ENCODE measurements at places on chromosomes 13 and 19.

- peak; percentile 83 for DNase-seq
These were observed 13.5 kb downstream of the ERVV-2 start for GRCh38 chr19:53057904-53058580.

DNA sequence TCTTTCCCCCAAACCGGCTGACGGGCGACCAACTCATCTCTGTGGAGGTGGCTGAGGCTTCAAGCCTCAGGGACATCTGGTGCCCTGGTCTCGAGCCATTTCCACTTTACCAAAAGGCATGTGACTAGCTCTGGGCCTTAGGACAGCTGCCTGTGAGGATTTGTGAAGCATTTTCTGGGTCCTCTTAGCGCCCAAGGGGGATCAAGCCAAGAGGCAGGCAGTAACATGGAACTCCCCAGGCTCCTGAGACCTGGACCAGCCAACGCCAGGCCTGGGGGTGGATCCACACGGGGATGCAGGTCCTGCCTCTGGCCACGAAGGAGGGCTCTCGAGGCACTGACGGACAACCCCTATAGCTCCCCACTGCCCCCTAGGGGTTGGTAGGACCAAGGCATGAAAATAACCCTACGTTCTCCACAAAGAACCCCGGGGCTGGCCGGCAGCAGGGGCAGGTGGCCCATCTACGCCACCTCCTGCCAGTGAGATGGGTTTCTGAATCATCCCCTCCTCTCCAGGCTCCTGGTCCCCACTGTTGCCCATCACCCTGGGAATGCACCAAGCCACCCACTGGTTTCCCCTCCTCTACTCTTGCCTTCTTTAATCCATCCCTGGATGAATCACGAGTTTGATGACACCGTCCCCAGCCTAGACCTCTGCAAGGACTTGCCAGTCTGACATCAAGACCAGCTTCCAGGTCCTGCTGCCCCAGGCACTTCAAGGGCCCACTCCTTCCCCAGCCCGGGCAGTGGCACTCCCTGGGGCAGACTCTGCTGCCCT is 7.0 kb upstream of the MYDGF start:
- DNase-seq, result peak; percentile 90

DNA sequence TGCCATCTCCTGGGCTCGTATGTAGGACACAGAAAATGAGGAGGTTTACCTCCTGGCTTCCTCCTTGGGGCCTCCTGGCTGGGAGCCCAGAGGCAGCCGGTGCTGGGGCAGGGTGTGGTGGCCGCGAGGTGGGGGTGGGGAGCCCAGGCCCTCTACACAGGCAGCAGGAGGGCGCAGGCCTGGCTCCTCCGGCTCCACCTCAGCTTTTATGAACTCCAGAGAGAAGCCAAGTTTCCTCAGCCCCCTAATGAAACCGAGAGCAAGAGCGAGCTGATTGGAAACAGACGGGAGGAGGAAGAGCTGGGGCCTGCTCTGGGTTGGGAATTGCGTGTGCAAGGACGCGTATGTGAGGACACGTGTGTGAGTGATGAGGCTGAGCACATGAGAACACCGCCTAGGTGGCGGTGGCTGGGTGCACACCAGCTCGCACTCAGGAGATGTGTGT is 23.1 kb downstream of the LYL1 start:
- DNase-seq, result no peak

DNA sequence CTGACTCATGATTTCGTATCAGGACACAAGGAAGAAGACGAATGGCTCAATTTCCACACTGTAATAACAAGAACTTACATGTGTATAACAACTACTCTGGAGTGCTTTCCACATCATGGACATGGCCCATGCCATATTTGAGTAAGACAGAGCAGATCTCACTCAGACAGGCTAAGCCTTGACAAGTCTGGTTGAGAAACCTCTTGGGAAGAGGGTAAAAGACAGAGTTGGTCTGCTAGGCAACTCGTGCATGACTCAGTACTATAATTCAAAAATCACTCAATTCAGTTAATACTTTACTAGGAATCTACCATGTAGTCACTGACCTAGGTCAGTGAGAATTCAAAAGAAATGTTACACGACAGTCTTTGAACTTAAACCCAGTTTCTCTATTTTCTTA is 5.7 kb upstream of the THSD1 start:
- no peak for DNase-seq

GRCh38 chr19:57643734-57644133 is 10.8 kb downstream of the ZNF211 start:
- no peak for DNase-seq

DNA sequence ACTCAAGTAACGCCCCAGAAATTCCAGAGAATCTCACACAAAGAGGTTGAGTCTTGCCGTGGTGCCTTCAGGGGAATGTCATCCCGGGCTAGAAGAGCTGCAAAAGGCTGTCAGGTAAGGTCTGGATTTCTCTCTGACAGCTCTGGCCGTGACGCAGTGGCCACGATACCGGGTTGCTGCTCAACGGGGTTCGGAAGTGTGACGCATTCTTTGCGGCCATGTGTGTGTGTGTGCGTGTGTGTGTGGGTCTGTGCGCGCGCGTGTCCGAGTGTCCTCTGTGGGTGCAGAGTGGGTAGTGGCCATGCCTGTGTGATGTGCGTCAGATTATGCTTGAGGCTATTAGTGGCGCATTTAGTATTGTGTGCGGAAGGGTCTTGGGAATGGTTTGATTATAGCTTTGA is 306 bp downstream of the ZNF540 start:
- DNase-seq, result no peak

GRCh38 chr19:28169168-28169887 is 1043.6 kb downstream of the UQCRFS1 start:
- DNase-seq, result peak; percentile 64

DNA sequence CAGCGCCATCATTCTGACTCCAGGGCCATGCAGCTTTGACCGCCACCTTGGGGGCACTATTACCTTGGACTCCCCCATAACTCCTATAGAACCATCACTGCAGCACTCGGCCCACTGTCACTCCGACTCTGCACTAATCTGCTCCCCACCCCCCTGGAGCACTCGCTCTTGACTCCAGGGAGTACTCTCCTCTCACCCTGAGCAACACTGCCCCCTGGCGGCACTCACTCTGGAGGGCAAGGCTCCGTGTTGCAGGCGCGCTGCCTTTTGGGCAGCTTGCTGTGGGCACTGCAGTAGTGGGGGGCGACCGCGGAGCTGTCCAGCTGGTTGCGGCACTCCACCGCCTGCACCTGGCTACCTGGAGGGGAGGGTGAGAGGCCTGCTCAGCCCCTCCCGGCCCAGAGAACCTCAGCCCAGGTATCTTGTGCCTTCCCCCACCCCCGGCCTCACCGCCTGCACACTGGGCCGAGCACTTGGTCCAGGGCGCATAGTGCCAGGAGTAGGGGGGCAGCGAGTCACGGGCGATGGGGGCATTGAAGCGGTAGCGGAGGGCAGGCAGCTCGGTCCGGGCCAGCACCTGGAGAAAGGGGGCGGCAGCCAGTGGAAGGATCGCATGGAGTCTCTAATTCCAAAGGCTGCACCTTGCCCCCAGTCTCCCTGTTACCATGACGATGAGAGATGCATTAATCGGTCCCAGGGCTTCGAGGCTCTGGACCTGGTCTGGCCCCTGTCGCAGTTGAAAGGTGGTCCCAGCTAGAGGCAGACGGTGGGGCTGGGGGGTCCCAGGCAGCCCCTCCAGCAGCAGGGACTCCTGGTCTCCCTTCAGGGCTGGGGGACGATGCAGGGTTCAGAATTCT is 8.9 kb upstream of the MYO1F start:
- peak; percentile 93 for DNase-seq

- DNase-seq, result peak; percentile 64
These were observed 2.5 kb downstream of the KANK3 start for GRCh38 chr19:8340341-8341096.

GRCh38 chr13:30900952-30901749 is 4.9 kb upstream of the MEDAG start:
- DNase-seq, result no peak

DNA sequence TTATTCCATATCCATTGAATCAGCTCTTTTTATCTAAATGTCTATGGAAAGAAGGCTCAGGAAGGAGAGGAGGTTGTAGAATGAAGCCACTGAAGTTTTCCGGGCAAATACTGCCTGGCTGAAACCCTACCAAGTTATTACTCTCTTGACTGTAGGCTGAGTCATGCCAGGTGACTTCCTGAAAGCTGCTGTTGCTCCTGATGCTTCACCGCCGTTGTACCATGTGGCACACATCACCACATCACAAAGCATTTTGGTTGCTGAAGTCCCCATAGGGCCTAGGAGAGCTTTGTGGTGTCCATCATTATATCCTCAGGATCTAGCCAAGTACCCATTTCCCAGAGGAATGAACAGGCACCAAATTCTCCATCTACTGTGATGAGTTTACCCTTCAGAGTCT is 11.1 kb upstream of the TDRD12 start:
- DNase-seq, result no peak

DNA sequence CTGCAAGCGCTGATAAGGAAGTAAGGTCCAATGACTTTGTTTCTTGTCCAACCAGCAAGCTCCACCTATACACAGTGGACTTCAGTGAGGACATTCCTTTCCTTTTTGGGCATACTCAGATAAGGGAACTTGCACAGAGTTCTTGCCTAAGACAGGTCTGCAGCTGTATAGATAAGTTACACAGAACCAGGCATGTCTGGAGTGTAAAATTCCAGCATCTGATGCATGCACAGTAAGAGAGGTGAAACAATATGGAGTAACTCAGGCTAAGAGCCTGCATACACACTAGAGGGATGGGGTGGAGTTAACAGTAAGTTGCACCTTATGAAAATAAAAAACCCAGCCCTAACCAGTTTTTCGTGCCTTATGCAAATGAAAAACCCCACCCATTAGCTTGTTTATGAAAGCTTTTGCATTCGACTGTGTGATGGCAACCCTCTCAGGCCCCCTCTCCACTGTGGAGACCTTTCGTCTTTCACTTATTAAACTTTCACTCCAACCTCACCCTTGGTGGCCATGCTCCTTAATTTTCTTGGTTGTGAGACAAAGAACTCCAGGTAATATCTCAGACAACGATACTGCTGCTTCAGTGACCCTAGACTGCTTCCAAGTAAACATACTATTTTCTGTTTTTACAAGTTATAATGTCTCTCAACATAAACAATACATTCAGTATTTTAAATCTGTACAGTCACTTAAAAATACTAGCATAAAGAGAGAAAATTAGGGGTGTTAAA is 2859.0 kb upstream of the PCDH20 start:
- DNase-seq, result no peak

- DNase-seq, result peak; percentile 46
These were observed 358.6 kb downstream of the TDRD3 start for GRCh38 chr13:60755380-60756163.

GRCh38 chr19:55426042-55426441 is 17.1 kb downstream of the SHISA7 start:
- no peak for DNase-seq

- peak; percentile 57 for DNase-seq
These were observed 32.8 kb downstream of the TINCR start for GRCh38 chr19:5534787-5535586.

DNA sequence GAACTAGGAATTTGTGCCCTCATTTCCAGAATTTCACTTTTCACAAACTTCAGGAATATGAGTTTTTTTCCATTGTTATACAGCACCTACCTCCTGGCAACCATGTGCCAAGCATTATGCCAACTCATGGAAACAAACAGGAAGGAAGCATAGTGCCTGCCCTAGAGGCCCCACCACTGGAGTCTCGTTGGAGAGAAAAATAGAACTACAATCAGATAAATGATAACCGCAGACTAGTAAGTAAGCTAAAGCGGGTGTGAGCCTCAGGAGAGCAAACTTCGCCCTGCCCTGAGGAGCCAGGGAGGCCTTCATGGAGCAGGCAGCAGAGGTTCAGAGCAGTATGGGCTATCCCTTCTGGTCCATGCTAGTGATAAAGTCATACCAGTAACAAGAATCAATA is 75.9 kb downstream of the FRY start:
- no peak for DNase-seq

- no peak for DNase-seq
These were observed 23.9 kb downstream of the WTIP start for GRCh38 chr19:34505321-34506025.

GRCh38 chr19:51694318-51695085 is 1.4 kb downstream of the SPACA6 start:
- DNase-seq, result no peak

GRCh38 chr19:51136851-51137551 is 5.1 kb upstream of the SIGLEC7 start:
- DNase-seq, result no peak

GRCh38 chr19:53010494-53010893 is 3.2 kb upstream of the ERVV-1 start:
- peak; percentile 82 for DNase-seq

DNA sequence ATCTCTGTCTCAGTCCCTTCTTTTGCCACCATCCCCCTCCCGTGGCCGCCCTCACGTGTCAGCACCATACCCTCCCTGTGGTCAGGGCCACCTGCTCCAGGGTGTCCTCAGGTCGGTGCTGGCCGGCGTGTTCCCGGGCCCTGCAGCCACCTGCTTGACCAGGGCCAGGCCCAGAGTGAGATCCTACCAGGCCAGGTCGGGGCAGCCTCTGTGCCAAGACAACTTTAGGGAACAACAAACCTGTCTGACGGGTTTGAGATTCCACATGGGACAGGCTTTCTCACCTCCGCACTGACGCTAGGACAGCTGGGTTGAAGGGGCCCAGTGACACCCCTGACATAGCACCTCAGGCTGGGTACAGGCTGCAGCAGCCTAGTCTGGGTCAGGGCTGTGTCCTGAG is 7.5 kb upstream of the SBNO2 start:
- DNase-seq, result no peak

- no peak for DNase-seq
These were observed 4.3 kb downstream of the NDFIP2 start for GRCh38 chr13:79485014-79485811.

GRCh38 chr13:110483386-110483968 is 78.0 kb downstream of the RAB20 start:
- no peak for DNase-seq

GRCh38 chr13:50011461-50011860 is 3.8 kb upstream of the KCNRG start:
- no peak for DNase-seq

GRCh38 chr19:43759515-43759914 is 4.8 kb upstream of the SMG9 start:
- no peak for DNase-seq

DNA sequence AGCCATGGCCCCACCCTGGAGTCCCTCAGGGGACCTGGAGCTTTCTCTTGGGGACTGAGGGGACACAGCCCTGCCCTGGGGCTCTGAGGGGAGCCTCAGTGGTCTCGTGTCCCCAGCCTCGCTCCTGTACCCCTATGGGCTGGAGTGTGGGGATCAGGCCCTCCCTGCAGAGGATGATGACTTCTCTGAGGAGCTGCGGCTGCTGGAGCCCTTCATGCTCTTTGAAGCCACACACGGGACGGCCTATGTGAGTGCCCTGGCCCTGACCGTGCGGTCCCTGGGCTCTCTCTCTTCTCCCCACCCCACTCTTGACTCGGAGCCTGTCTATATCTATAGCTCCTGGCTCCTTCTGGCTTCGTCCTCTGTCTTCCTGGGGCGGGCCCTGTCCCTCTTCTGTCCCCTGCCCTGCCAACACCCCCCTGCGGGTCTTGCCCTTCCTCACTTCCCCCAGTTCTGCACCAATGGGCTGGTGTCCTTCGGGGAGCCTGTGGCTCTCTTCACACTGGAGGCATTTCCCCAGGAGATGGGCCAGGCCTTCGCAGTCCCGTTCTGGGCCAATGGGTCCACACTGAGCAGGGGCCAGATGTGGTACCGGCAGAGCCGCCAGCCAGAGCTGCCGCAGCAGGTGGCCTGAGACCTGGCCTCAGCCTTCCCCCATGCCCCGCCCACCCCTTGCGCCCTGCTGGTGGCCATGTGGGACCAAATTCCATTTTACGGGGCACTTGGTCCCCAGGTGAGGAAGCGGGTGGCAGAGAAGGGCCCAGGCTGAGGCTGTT is 33.1 kb downstream of the HPN start:
- DNase-seq, result no peak

- no peak for DNase-seq
These were observed 15.5 kb upstream of the SERPINE3 start for GRCh38 chr13:51323824-51324511.

GRCh38 chr19:5984600-5984999 is 6.7 kb upstream of the RANBP3 start:
- no peak for DNase-seq

All from H9 (cell line).